ENCODE measurements at places on chromosomes 1 and 21. TPM values are rescaled to one million over a fixed set of nuclear protein-coding genes. Genes with fewer than 3 reads are reported as not detected.

Gene ANGPTL7
- total RNA-seq: 0.65 TPM

Gene KCNE2
- not detected for total RNA-seq

Gene RAP1GAP
- 0.09 TPM for total RNA-seq

Gene CYP2J2
- total RNA-seq: 0.09 TPM

Gene TESK2
- 2.0 TPM for total RNA-seq

Gene UBQLN4
- 22.0 TPM for total RNA-seq

Gene NOC2L
- 41.0 TPM for total RNA-seq

Gene KRTAP13-2
- total RNA-seq: not detected

Gene SEMA4A
- 1.4 TPM for total RNA-seq

Gene GJA8
- not detected for total RNA-seq

Gene PTPN22
- total RNA-seq: 0.99 TPM

Gene TRIM67
- not detected for total RNA-seq

Gene ANGPTL3
- under 0.01 TPM for total RNA-seq

Gene HRNR
- not detected for total RNA-seq

Gene CDCA8
- total RNA-seq: 0.25 TPM

Gene SLC5A9
- not detected for total RNA-seq

Gene BSND
- total RNA-seq: not detected

Gene OR2T29
- not detected for total RNA-seq

Gene FAM78B
- total RNA-seq: 0.27 TPM

Gene E2F2
- total RNA-seq: 5.6 TPM

Gene CELSR2
- total RNA-seq: 0.90 TPM

Gene PLA2G2D
- total RNA-seq: not detected

Gene TCHHL1
- total RNA-seq: not detected

Gene MIXL1
- total RNA-seq: not detected

Gene KRTAP13-3
- total RNA-seq: not detected

Gene PGLYRP3
- not detected for total RNA-seq

Gene CR1L
- total RNA-seq: not detected

Data from fibroblast of the aortic adventitia (primary cell).